ENCODE measurements at places on chromosomes 16 and 17.

- peak; percentile 33 for DNase-seq
Measured at GRCh38 chr17:4934173-4934979, 2.3 kb downstream of the GP1BA start.

DNA sequence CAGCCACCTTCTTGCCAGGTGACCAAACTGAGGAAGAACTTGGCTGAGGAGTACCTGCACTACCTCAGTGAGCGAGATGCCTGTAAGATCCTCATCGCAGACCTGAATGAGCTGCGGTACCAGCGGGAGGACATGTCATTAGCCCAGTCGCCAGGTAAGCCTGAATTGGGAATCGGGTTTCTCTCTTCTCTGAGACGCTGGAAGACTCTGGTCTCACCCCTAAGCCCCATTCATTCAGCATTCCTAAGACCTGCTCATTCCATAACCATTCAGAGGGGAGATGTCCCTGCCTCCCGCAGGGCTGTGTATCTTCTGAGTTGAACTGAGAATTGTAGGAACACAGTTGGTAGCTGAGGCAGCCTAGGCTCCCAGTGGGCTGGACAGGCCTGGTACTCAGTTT, 17.0 kb upstream of the THAP11 start:
- no peak for DNase-seq

GRCh38 chr16:71676236-71676635, 48.3 kb downstream of the PHLPP2 start:
- no peak for DNase-seq

DNA sequence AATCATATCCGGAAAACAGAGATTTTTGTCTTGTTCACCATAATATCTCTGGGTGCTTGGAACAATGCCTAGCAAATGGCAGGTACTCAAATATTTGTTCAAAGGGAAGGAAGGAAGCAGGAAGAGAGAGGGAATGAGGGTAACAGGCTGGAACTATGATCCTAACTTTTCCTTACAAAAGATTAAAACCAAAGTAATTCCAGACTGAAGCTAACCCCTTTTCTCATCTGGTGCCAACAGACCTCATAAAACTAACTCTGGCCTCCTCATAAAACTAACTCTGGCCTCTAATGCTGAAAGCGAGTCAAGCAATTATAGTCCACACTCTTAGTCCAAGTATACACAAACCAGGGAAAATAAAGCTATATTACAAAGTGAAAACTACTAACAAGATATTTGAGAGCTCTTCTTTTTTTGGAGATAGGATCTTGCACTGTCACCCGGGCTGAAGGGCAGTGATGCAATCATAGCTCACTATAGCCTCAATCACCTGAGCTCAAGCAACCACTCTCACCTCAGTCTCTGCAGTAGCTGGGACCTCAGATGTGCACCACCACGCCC, 84.6 kb downstream of the KANSL1 start:
- no peak for DNase-seq

- no peak for DNase-seq
Measured at GRCh38 chr17:65634533-65634932, 73.1 kb upstream of the AXIN2 start.

GRCh38 chr17:35775583-35775982, 14.9 kb downstream of the C17orf50 start:
- DNase-seq, result no peak

GRCh38 chr17:82438401-82439193, 12.0 kb downstream of the CYBC1 start:
- no peak for DNase-seq

DNA sequence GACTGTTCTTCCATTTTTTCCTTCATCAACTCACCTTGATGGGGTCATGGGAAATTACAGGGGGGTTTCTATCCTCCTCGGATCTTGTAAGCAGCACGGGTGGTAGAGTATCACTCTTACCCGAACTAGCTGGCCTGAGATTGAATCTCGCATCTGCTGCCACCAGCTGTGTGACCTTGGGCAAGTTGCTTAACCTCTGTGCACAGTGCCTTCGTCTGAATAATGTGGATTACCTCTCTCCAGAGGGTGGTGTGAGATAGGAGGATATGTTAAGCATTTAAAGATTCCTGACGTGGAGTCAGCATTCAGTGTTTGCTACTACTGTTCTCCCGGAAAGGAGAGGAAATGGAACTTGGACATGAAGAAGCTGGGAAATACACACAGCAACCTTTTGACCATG, 24.4 kb downstream of the LASP1 start:
- DNase-seq, result no peak

- no peak for DNase-seq
Measured at GRCh38 chr16:66485376-66485775, 58.3 kb downstream of the BEAN1 start.

- no peak for DNase-seq
Measured at GRCh38 chr17:14068542-14069250, 608 bp upstream of the COX10 start.

DNA sequence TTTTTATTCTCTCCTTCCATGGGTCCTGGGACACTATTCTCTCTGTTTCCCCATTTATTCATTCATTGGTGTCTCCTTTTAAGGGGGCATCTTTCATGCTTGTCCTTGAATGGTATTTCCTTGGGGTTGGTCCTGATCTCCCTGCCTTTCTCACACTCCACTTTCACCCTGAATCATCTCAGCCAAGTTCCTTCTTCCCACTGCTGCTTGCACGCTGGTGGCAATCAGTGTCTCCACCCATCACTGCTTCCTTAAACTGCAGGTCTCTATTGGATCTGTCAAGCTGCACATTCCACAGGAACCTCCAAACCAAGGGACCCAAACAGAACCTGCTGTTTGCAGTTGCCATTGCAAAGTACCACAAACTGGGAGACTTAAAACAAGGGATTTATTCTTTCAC, 89.3 kb upstream of the SDK2 start:
- DNase-seq, result no peak

DNA sequence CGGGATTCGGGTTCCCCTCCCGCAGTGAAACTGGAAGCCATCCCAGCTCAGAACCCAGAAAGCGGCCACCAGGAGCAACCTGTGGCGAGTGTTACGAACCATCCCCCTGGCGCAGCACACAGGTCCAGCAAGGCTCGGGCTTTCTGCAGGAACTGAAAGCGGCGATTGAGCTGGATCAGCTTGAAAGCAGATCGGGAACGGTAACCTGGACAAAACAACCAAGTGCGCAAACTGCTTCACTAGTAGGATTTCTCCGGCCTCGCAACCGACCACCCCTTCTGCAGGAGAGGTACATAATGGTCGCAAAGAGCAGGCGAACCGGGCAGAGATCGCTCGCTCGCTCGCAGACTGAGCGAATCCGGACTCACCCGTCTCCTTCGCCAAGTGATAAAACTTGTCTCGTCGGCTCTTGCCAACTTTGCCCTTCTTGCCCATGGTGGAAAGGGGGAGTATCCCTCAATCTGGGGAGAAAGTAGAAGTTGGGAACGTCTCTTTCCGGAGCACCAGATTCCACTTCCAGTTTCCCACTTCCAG, 696 bp upstream of the PSMC5 start:
- peak; percentile 31 for DNase-seq

DNA sequence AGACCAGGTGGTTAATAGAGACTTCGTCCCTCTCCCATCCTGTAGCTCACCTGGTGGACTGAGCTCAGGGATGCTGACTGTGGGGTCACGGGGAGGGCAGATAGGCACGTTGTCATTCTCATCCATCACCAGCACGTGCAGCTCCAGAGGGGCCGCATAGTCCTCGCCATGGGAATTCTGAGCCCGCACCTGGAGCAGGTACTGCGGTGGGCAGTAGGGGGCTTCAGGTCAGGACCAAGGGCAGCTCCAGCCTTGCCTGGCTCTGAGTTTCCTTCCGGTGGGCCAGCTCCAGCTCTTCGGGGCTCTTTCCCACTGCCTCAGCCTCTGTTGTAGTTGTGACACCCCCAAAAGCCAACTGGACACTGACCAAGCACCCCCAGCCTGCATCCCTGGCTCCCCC, 5.6 kb downstream of the CDH16 start:
- no peak for DNase-seq
